ENCODE measurements at places on chromosomes 2 and 18.

GRCh38 chr18:72316497-72316896 is 227.6 kb downstream of the CBLN2 start:
- no peak for DNase-seq

- no peak for DNase-seq
Measured at GRCh38 chr18:13630716-13631268, 95.6 kb downstream of the FAM210A start.

- no peak for DNase-seq
Measured at GRCh38 chr2:11889101-11889850, 142.8 kb downstream of the LPIN1 start.

- no peak for DNase-seq
Measured at GRCh38 chr2:64854773-64855237, 134.4 kb upstream of the SLC1A4 start.

DNA sequence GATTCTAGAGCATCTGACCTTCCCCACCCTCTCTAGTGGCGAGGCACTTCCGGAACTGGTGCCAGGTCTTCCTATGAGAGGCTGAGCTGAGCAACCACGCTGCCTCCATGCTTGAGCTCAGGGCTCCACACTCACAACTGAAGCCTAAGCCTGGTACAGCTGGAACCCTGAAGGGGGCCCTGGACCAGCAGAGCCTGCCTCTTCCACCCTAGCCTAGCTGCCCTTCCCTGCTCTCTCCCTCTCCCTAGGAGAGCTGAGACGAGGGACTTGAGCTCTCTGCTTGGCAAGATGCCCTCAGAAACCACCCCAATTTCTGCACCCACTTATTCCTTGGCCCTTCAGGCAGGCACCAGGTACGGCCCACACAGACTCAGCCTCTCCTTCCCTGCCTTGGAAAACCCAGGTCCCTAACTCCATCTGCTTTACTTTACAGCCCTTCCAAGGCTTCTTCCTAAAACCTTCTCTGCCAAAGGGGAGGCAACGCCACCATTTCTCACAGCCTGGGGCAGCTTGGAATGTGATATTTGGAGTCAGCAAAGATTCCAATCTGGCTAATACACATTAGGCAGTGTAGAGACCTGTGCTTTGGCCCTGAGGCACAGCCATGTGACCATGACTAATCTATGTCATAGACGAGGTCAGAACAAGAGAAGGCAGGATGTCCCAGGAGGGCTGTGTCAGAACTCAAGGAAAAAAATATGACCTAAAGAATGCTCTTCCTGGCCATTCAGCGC is 18.8 kb downstream of the COX7A2L start:
- DNase-seq = no peak

GRCh38 chr2:211035548-211036185 is 479.3 kb downstream of the CPS1 start:
- no peak for DNase-seq

DNA sequence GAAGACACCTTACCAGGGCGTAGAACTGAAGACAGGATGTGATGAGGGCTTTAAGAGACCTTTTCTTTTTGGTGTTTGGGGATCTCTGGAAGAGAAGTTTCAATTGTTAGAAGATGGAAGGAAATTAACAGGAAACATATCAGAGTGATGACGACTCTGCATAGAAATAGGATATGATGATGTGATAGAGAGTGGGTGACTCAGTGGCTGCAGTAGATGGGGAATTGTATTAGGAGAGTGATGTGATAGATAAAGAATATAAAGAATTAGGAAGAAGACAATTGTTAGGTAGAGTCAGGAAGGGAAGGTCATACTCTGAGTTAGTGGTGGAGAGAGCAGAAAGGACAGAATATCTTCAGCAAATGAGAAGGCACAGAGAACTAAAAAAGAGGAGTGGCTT is 593.9 kb downstream of the NYAP2 start:
- no peak for DNase-seq

DNA sequence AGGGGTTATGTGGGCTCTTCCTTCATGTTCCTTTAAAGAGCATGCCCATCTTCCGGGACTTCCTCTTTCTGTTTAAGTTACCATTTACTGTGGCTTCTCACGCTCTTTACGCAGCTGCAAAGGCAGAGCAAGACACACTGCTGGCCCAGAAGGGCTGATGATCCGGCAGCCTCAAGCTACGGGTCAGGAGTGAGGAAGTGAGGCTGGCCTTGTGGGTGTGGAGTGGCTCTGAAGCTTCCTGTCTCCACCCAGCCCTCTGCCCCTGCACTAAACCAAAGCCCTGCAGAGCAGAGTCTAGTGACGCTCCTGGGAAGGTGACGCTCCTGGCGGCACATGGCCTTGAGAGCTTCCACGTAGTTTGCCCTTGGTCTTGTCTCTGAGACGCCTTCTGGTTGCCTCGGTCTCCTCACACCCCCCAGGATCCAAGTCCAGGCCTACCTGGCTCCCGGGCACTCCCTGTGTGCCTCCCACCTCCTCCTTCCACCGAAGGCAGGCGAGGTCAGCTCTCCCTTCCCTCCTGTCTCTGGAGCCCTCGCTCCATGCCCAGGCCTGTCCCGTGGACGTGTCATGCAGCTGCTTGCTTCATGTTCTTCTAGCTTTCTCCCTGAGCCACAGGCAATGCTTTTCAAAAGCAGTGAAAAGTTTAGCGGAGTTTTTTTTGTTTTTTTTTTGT is 50.3 kb downstream of the ARL4C start:
- DNase-seq = peak; percentile 68

- DNase-seq = no peak
Measured at GRCh38 chr2:205857520-205858237, 175.4 kb downstream of the NRP2 start.

- no peak for DNase-seq
Measured at GRCh38 chr2:237791977-237792727, 6.4 kb upstream of the RBM44 start.

GRCh38 chr2:143840601-143841000 is 679.3 kb downstream of the ZEB2 start:
- DNase-seq = no peak

DNA sequence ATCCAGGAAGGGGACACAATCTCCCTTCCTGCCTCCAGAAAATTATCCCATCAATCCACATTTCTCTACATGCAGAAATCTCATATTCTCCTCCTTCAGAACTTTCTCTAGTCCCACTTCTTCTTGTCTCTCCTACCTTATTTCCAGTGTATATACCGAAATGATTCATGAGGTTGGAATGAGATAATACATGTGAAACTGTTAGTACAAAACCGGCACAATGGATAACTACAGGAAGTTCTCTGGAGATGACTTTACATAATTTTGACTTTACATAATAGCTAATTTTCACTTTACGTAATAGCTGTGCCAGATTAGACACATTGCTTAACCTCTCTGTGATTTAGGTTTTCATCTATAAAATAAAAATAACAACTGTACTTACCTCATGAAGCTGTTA is 801.3 kb downstream of the ERBB4 start:
- no peak for DNase-seq

- no peak for DNase-seq
Measured at GRCh38 chr2:7539760-7540159, 622.5 kb downstream of the RNF144A start.

GRCh38 chr2:167689444-167689843 is 558.0 kb downstream of the STK39 start:
- DNase-seq = no peak

DNA sequence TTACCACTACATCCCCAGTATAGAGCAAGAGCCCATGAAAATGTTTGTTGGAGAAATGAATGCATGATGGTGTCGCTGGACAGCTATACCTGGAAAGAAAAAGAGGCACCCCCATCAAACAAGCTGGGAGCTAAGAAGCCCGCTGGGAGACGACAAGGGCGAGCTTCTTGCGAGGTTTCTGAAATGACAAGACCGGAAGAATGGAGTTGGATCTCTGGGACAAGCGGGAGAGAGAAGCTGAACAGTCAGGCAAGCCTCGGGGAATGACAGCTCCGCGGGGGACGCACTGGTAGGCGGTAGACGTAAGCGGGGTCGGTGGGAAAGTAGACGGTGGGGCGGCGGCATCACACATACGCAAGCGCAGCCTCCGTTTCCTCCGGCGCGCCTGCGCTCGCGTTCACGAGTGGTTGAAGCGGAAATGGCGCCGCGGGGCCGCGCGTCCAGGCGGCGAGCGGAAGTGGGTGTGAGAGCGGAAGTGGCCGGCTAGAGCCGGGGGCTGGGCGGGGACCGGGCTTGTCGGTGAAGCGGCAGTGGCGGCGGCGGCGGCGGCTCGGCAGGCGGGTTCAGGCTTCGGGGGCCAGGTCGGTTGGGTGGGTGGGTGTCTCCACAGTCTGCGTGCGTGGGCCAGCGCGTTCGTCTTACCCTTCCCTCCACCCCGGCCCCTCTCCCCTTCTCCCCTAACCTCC is at the start of gene ARPC2:
ARPC2 (plus strand) TSS at position 516 of the 686 bp plus-strand sequence. CDS start 282 bp downstream, outside the sequence.
- DNase-seq = peak; percentile 80

GRCh38 chr2:15813481-15814266 is 126.7 kb upstream of the MYCN start:
- no peak for DNase-seq

DNA sequence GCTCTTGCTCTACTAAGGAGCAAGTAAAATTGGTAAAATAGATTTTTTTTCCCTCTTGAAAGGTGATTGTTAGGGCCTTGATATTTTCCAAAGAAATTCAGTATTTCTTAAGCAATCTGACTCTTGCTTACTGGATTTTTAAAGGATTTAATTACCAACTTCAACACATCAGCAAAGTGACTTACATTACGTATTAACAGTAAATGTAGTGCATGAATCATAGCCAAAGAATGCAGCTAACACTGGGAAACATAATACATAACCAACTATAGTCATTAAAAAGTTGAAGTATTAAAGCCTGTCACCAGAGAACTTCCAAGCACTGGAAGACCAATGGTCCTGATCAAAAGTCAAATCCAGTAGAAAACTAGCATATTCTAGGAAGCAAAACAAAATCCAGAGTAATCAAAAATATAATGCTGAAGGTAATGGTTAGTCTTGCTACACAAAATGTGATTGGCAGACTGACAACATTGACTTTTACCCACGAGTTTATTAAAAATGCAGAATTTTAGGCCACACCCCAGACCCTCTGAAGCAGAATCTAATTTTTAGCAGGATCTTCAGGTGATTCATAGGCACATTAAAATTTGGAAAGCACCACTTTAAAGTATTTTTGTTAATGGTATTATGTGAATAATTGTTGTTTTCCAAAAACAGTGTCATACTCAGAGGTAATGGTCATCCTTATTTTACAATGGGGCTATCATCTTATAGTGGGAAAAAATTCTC is 31.8 kb upstream of the CAVIN2 start:
- no peak for DNase-seq

DNA sequence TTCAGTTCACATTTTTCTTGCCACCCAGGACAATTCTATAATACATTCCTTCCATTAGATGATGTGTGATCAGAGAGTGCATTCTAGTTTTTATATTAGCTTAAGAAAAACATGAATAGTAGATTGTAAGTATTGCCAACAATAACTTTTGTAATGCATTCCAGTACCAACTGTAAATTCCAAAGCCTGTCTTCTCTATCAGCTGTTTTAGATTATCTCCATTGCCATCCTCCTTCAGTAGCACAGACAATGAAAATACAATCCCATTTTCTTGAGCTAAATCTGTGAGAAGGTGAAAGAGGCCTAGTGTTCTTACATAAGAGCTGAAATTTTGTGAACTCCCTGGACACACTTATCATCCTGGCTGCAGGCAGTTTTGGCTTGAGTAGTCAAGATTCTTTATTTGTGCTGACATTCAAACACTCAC is 103.9 kb downstream of the CCBE1 start:
- DNase-seq = no peak

DNA sequence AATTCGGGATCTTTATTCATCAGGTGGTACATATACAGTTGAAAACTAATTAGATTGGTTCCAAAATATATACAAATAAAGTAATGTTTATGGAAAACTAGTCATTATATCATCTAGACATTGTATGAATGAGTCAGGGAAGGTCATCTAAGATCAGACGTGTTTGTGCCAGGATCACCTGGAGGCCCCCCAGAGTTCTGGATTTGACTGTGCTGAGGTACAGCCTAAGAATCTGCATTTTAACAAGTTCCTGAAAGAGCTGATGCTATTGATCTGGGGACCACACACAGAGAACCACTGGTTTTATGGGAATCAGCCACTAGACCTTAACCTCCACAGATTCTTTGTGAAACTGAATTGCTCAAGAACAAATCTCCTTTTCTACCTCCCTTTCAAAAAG is 43.2 kb downstream of the PARD6G start:
- DNase-seq = no peak

- peak; percentile 39 for DNase-seq
Measured at GRCh38 chr2:159185401-159186130, 100.9 kb downstream of the WDSUB1 start.

DNA sequence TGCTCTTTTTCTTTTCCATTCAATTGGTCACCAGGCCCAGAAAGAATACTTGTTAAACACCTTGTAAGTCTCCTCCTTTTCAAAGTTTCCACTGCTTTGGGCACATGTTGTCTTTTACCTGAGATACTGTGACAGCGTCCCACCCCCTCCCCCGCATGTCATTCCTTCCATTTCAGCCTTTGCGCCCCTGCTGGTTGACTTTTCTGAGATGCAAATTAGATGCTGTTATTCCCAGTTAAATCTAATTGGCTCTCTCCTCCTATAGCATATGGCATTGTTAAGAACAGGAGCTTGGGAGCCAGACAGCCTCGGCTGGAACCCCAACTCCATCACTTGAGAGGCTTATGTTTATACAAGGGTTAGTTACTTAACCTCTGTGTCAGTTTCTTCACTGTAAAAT is 80.3 kb upstream of the GAREM1 start:
- no peak for DNase-seq

- no peak for DNase-seq
Measured at GRCh38 chr2:231308631-231309428, 86.7 kb upstream of the B3GNT7 start.

DNA sequence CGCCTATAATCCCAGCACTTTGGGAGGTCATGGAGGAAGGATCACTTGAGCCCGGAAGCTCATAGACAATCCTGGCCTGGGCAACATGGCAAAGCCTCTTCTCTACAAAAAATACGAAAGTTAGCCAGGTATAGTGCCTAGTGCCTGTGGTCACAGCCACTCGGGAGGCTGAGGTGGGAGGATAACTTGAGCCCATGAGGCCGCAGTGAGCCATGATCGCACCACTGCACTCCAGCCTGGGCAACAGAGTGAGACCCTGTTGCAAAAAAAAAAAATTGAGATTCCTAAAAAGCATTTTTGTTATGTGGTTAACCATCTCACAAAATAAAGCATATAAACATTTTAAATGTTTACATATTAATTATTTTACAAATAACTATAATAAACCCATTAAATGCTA is 13.9 kb downstream of the PCBP1 start:
- DNase-seq = no peak

DNA sequence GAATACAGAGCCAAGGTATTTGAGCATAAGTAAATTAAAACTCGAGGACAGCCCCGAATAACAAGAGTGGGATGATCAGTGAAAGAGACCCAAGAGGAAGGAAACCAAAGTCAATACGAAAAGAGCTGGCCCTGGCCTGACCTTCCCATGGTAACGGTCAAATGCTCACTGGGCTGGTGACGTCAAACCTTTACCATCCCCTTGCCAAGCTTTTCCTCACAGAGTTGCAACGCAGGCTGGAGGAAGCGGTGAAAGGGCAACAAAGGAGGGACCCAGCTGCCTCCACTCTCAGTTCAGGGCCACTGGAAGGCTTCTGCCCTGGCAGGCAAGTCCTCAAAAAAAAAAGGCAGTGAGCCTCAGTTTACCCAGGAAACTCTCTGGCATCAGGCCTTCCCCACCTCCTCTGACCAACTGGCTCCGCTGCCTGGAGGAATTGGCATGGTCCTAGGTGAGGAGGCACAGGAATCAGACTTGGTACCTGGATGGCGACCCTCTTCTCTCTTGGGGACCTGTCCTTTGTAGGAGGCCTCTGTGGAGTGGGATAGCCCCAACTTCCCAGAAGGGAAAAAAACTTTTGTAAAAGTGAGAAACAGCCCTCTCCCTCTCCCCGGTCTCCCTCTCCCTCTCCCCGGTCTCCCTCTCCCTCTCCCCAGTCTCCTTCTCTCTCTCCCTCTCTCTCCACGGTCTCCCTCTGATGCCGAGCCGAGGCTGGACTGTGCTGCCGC is 212.4 kb downstream of the ANAPC1 start:
- no peak for DNase-seq
